ENCODE measurements at places on chromosomes 7 and 10.

GRCh38 chr10:52442576-52442975 lies 128.5 kb downstream of the DKK1 start:
- no peak overlapping the region for H3K4me3 ChIP-seq
- H3K27me3 ChIP-seq: no peaks in the 10 kb centered on the region
- no peak overlapping the region for H3K27ac ChIP-seq
- no peaks in the 10 kb centered on the region for H3K4me1 ChIP-seq
- H3K36me3 ChIP-seq: no peaks in the 10 kb centered on the region

- H3K36me3 ChIP-seq: no peaks in the 10 kb centered on the region
- no peak for DNase-seq
- no peak overlapping the region for H3K27ac ChIP-seq
- no peak overlapping the region for H3K4me3 ChIP-seq
Observed at GRCh38 chr10:77744245-77744644, 106.6 kb upstream of the KCNMA1 start.

- H3K36me3 ChIP-seq: no peaks in the 10 kb centered on the region
- H3K4me1 ChIP-seq: no peaks in the 10 kb centered on the region
- DNase-seq: no peak
- H3K27ac ChIP-seq: no peak overlapping the region
Observed at GRCh38 chr10:14254368-14254767, 76.4 kb downstream of the FRMD4A start.

- H3K27me3 ChIP-seq: peaks cover 4% of the 10 kb centered on the region
- DNase-seq: no peak
- no peaks in the 10 kb centered on the region for H3K4me1 ChIP-seq
- H3K4me3 ChIP-seq: no peak overlapping the region
- H3K27ac ChIP-seq: no peak overlapping the region
Observed at GRCh38 chr10:122815458-122815857, 30.2 kb downstream of the CUZD1 start.

GRCh38 chr10:70145166-70145665 lies 1.3 kb downstream of the TYSND1 start:
- H3K27me3 ChIP-seq: no peaks in the 10 kb centered on the region
- H3K27ac ChIP-seq: peak overlapping the region; percentile 69
- no peak for DNase-seq
- H3K4me1 ChIP-seq: peaks cover 34% of the 10 kb centered on the region
- H3K4me3 ChIP-seq: peak overlapping the region; percentile 81
- no peaks in the 10 kb centered on the region for H3K36me3 ChIP-seq

- DNase-seq: no peak
- no peaks in the 10 kb centered on the region for H3K4me1 ChIP-seq
- H3K4me3 ChIP-seq: no peak overlapping the region
- H3K27ac ChIP-seq: no peak overlapping the region
Observed at GRCh38 chr7:38211940-38212339, 33.9 kb downstream of the STARD3NL start.

GRCh38 chr10:6507311-6507710 lies 72.8 kb downstream of the PRKCQ start:
- peak overlapping the region; percentile 55 for H3K27ac ChIP-seq
- H3K4me1 ChIP-seq: no peaks in the 10 kb centered on the region
- H3K4me3 ChIP-seq: no peak overlapping the region
- DNase-seq: no peak
- no peaks in the 10 kb centered on the region for H3K27me3 ChIP-seq

- H3K4me3 ChIP-seq: peak within 1 kb of the TSS; percentile 85
- H3K27ac ChIP-seq: peak within 1 kb of the TSS; percentile 83
- H3K27me3 ChIP-seq: no peaks in the 10 kb centered on the region
- peaks cover 15% of the 10 kb centered on the region for H3K4me1 ChIP-seq
- no peaks in the 10 kb centered on the region for H3K36me3 ChIP-seq
Observed at GRCh38 chr10:135132-135600, at the start of gene ZMYND11. TSS of gene ZMYND11 (plus strand) at chr10:135455. CDS start at chr10:180013, 44,558 bp downstream.

GRCh38 chr7:82200601-82201000 lies 243.0 kb downstream of the CACNA2D1 start:
- H3K4me3 ChIP-seq: no peak overlapping the region
- H3K4me1 ChIP-seq: no peaks in the 10 kb centered on the region
- H3K36me3 ChIP-seq: no peaks in the 10 kb centered on the region
- DNase-seq: no peak
- no peak overlapping the region for H3K27ac ChIP-seq

- H3K36me3 ChIP-seq: peaks cover 14% of the 10 kb centered on the region
- peak overlapping the region; percentile 50 for H3K27ac ChIP-seq
Observed at GRCh38 chr10:22570234-22570633, 144.1 kb downstream of the PIP4K2A start.

DNA sequence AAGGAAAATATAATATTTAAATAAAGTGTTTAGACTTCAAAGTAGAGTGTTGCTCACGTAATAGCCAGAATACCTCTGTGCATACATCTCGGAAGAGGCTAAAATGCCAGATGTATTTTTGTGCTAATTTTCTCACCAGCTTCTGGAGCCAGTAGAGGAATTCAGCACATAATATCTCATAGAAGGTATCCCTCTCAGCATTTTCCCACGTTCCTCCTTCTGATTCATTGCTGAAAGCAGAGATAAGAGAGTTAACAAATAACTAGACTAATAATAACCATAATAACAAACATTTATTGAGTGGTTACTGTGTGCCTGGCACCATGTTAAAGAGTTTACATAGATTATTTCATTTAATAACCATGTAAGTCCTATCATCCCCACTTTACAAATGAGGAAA lies 123.6 kb downstream of the VTI1A start:
- H3K27me3 ChIP-seq: no peaks in the 10 kb centered on the region
- H3K27ac ChIP-seq: no peak overlapping the region
- no peaks in the 10 kb centered on the region for H3K36me3 ChIP-seq

DNA sequence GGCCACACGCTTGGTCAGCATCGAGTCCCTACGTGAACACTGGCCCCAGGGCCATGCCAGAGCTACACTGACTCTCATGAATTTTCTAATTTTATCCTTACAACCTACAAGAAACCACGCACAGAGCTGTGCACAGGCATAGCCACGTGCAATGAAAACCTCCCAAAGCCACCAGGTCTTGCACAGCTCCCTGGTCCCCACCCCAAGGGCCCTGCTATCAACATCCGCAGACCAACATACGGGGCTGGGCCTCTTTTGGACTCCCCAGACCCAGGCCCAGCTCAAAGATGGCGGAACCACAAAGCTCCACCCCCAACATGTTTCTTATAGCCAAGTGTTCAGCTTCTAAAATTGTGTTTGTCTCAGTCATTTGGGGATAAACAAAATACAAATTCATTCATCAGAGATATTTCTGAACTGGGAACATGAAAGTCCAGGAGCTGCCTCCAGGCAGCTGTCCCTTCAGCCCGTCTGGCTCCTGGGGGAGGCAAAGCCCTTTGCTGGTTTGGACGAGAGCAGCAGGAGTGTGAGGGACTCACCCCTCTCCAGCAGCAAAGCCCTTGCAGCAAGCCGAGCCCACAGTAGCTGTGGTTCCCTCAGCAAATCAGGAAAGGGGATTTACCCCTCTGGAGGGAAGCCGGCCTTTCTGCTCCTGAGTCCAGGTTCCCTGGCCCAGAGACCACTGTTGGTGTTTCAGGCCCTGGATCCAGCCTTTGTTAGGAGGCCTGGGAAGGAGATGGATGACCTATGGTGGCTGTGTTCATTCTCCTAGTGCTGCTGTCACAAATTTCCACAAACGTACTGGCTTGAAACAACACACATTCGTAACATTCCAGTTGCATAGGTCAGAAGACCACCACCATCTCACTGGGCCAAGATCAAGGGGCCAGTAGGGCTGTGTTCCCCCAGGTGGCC lies 75.1 kb downstream of the OAT start:
- DNase-seq: no peak
- H3K4me3 ChIP-seq: no peak overlapping the region
- no peak overlapping the region for H3K27ac ChIP-seq
- peaks cover 5% of the 10 kb centered on the region for H3K4me1 ChIP-seq
- H3K36me3 ChIP-seq: no peaks in the 10 kb centered on the region

DNA sequence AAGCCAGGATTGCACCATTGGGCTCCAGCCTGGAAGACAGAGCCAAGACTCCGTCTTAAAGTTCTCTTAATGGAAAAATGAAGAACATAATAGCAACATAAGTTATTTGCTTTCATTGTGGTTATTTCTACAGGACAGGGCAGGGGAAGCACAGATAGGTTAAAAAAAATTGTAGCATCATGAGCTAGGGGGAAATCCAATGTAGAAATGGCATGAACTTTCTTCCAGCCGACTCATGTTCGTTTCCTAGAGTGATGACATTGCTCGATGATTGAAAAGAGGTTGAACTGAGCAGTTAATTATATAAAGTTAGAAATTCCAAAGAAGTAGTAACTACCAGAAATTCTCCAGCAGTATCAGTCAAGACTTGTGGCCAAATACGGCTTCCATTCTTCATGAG lies 64.9 kb downstream of the DAGLB start:
- peaks cover 6% of the 10 kb centered on the region for H3K36me3 ChIP-seq
- no peak overlapping the region for H3K4me3 ChIP-seq
- no peaks in the 10 kb centered on the region for H3K27me3 ChIP-seq
- peaks cover 60% of the 10 kb centered on the region for H3K4me1 ChIP-seq

DNA sequence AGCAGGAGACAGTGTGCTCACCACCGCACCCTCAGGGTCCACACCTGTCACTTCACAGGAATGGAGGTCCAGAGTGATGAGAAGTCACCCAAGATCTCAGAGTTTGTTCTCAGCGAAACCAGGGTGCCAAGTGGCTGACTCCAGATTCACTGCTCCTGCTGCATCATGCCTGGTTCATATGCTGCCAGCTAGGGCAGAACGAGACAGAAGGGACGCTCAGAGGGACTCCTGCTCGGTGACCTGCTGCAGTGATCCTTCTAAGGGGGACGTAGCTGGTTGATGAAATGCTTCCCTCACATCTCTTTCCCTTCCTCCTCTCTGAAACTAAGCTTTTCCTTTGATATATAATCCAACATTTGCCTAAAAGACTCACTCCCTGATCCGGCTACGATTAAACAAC lies 248.5 kb downstream of the SFMBT2 start:
- peaks cover 21% of the 10 kb centered on the region for H3K36me3 ChIP-seq
- H3K4me3 ChIP-seq: no peak overlapping the region
- DNase-seq: no peak
- H3K27me3 ChIP-seq: no peaks in the 10 kb centered on the region

DNA sequence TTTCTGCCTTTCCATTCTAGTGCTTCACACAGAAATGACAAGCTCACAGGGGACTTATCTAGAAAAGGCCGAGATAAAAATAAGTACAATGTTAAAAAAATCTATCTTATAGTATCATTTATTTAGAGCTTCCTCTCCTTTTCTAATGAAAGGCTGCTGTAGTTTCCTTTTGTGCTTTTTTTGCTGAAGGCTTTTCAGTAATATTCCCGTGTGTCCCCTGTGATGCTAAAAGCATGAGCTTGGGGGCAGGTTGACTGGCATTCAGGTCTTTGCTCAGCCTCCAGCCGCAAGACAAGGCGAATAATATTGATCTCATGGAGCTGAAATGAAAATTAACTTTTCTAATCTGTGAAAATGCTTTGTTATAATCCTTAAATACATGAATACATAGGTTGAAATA lies 143.0 kb downstream of the ST7 start:
- no peaks in the 10 kb centered on the region for H3K27me3 ChIP-seq
- H3K4me3 ChIP-seq: no peak overlapping the region
- H3K4me1 ChIP-seq: no peaks in the 10 kb centered on the region
- no peak for DNase-seq

GRCh38 chr7:44321796-44322195 lies 3.6 kb downstream of the CAMK2B start:
- H3K27me3 ChIP-seq: peaks cover 56% of the 10 kb centered on the region
- H3K4me1 ChIP-seq: no peaks in the 10 kb centered on the region
- no peak overlapping the region for H3K4me3 ChIP-seq
- H3K36me3 ChIP-seq: no peaks in the 10 kb centered on the region
- no peak for DNase-seq

GRCh38 chr7:151346-152050 lies 40.9 kb upstream of the FAM20C start:
- no peak for DNase-seq
- H3K27me3 ChIP-seq: no peaks in the 10 kb centered on the region
- H3K4me1 ChIP-seq: peaks cover 2% of the 10 kb centered on the region
- no peak overlapping the region for H3K4me3 ChIP-seq
- no peak overlapping the region for H3K27ac ChIP-seq

DNA sequence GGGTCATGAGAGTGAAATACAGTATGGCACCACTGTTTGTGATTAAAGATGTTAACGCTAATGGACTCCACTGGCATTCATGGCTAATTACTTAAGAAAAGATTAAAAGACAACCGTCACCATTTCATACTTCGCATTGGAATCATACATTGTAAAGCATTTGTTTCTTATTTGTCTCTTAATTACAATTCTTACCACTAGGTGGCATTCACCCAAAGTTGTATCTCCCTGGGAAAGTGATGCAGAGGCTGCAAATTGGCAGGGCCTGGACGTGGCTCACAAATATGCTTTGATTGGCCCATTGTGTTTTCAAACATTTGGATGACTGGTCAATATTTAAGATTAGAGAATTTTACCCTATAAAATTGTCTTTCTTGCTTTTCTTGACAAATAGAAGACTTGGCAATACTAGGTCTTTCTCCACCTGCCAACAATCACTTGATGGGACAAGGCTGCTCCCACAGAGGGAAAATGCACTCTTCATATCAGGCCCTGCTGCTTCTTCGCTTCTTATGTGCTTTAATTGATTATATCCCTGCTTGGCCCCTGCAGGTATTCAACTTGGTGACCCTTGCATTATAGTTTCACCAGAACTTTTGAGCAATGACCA lies 72.1 kb upstream of the STARD3NL start:
- H3K4me1 ChIP-seq: no peaks in the 10 kb centered on the region
- H3K27ac ChIP-seq: no peak overlapping the region
- no peak overlapping the region for H3K4me3 ChIP-seq

DNA sequence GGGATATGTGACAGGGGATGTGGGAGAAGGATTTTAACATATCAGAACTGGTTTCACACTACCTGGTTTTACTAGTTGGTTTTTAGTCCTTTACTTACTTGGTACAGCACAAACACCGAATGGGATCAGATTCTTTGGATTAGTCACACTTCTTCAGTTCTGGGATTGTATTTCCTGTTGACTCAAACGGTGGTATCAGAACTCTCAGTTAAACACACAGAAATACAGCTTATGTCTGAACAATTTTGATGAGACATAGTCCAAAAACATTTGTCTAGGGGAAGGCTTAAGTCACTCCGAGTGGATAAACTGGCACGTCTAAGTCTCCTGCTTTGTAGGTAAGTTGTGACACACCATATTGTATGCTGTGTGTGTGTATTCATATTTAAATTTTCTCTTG lies 480.5 kb downstream of the PHTF2 start:
- no peak overlapping the region for H3K27ac ChIP-seq
- peaks cover 7% of the 10 kb centered on the region for H3K27me3 ChIP-seq
- no peak overlapping the region for H3K4me3 ChIP-seq
- no peaks in the 10 kb centered on the region for H3K4me1 ChIP-seq
- H3K36me3 ChIP-seq: no peaks in the 10 kb centered on the region

GRCh38 chr10:72846238-72846637 lies 47.3 kb upstream of the OIT3 start:
- H3K4me1 ChIP-seq: no peaks in the 10 kb centered on the region
- no peak overlapping the region for H3K4me3 ChIP-seq
- DNase-seq: no peak
- H3K27ac ChIP-seq: no peak overlapping the region
- H3K27me3 ChIP-seq: no peaks in the 10 kb centered on the region
- H3K36me3 ChIP-seq: no peaks in the 10 kb centered on the region

- no peaks in the 10 kb centered on the region for H3K36me3 ChIP-seq
- no peak for DNase-seq
- no peak overlapping the region for H3K27ac ChIP-seq
Observed at GRCh38 chr10:24950439-24950838, 2.0 kb downstream of the PRTFDC1 start.

GRCh38 chr7:11486271-11486670 lies 345.7 kb downstream of the THSD7A start:
- H3K27me3 ChIP-seq: no peaks in the 10 kb centered on the region
- H3K4me3 ChIP-seq: no peak overlapping the region
- no peaks in the 10 kb centered on the region for H3K36me3 ChIP-seq
- no peak overlapping the region for H3K27ac ChIP-seq
- no peak for DNase-seq

Measured in T-cell (primary cell).